Foreskin melanocyte (primary cell): ENCODE measurements at places on chromosomes 5 and 9.

- DNase-seq = no peak
Measured at GRCh38 chr5:147920420-147921030, 14.2 kb upstream of the C5orf46 start.

DNA sequence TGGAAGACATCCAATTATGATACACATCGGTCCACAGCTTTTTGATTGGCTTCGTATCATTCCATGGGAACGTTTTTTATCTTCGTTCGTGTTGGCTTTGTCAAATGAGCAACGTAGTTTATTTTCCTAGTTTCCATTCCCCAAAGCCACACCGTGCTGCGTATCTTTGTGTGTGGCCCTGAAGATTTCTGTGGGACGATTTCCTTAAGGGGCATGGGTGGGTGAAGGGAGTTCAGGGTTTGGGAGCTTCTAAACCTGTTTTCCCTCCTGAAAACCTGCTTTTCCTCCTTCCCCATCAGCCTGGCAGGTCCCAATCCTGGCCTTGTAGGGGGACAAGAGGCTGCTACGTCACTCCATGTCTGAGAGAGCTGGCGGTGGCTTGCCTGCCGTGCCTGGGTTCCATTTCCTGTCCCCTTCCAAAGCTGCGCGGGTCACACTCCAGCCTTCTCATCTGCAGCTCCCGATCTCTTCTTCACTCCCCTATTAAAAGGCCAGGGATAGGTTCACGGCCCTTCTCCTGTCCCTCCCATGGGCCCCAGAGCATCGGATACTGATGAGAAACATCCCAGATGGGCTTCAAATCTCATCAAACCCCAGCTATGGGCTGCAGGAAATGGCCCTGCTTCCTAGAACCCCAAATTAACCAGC lies 23.5 kb upstream of the ASS1 start:
- no peak for DNase-seq

GRCh38 chr5:14628346-14628745 lies 36.2 kb upstream of the OTULIN start:
- peak; percentile 20 for DNase-seq

- DNase-seq = no peak
Measured at GRCh38 chr5:115297031-115297430, 577 bp upstream of the CCDC112 start.

DNA sequence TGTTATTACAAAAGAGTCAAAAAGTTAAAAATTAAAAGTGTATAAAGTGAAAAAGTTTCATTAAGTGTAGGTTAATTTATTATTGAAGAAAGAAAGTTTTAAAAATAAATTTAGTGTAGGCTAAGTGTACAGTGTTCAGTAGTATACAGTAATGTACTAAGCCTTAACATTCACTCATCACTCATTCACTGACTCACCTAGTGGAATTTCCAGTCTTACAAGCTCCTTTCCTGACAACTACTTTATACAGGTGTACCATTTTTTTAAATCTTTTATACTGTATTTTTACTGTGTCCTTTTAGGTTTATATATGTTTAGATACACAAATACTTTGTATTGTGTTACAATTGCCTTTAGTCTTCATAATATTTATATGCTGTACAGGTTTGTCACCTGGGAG lies 530.2 kb upstream of the FAM174A start:
- DNase-seq = no peak

DNA sequence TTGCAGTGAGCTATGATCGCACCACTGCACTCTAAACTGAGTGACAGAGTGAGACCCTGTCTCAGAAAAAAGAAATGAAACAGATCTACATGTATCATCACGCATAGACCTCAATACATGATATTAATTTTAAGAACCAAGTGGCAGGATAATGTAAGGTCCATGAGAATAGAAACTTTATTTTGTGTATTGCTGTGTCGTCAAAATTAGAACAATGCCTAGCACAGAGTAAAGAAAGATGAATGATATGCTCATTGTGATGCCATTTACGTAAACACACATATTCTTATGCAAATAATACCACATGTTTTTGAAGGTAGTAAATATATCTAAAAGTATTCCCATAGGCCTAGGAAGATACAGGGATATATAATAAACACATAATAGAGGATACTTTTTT lies 3.6 kb upstream of the UIMC1 start:
- DNase-seq = no peak

- DNase-seq = no peak
Measured at GRCh38 chr5:22053195-22053594, 799.9 kb downstream of the CDH12 start.

DNA sequence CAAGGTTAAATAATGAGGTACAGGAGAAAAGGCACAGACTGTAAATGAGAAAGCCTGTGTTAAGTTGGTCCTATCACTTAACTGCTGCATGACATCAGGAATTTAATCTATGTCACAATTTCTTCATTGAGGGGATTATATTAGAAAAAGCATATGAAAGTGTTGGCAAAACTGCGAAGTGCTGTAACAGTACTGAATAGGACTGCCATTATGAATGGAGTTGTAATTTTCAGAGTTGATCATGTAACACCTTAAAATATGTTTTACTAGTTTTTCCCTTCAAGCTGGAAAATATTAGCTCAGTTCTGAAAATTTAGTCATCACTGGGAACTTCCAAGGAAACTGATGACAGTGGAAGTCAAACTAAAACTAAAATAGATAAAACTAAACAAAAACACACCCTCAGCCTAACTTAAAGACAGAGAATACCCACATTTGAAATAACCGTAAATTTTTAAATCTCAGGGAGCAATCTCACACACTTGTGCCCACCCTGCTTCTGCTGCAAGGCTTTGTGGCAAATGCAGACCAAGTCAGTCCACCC lies 45.1 kb downstream of the ERMP1 start:
- DNase-seq = no peak

DNA sequence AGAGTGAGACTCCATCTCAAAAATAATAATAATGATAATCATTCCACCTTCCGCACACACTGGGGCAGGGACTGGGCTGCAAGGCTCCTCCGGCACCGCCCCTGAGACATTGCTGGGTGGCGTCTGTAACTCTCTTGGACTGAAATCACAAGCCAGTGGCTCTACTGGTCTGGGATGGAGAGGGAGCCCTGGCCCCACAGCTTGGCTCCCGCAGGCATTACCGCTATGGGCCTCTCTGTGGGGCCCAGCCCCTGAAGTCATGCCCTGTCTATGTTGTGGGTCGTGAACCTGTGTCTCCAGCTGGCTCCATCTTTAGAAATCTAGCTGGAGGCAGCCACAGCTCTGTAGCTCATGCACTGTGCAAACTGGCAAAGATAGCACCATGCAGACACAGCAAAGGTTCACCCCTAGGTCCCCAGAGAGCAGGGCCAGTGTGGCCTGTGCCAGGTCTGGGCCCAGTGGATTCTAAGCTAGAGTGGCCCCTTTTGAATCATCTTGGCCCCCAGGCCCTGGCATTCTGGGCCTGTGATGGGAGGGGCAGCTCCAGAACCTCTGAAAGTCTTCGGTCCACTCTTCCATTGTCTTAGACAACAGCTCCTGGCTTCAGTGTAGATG lies 36.1 kb upstream of the COL5A1 start:
- no peak for DNase-seq

DNA sequence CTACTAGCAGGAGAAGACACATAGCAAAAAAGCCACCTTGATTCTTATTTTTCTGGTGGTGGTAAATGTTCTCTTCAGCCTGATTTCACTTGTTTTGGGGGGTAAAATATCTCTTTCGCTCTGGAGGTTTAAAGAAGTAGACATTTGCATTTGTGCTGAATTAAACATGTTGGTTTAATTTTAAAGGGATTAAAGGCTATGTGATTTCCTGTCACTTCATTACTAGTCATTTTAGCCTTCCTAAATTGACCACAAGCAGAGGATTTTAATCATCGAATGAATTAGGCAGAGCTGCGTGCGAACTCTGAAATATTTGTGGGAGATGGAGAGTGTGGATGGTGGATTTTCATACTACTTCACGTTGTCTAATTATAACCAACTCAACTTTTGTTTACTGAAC lies 4.8 kb downstream of the RASGRF2 start:
- DNase-seq = no peak

- DNase-seq = no peak
Measured at GRCh38 chr9:4620881-4621555, 41.1 kb upstream of the PLPP6 start.

DNA sequence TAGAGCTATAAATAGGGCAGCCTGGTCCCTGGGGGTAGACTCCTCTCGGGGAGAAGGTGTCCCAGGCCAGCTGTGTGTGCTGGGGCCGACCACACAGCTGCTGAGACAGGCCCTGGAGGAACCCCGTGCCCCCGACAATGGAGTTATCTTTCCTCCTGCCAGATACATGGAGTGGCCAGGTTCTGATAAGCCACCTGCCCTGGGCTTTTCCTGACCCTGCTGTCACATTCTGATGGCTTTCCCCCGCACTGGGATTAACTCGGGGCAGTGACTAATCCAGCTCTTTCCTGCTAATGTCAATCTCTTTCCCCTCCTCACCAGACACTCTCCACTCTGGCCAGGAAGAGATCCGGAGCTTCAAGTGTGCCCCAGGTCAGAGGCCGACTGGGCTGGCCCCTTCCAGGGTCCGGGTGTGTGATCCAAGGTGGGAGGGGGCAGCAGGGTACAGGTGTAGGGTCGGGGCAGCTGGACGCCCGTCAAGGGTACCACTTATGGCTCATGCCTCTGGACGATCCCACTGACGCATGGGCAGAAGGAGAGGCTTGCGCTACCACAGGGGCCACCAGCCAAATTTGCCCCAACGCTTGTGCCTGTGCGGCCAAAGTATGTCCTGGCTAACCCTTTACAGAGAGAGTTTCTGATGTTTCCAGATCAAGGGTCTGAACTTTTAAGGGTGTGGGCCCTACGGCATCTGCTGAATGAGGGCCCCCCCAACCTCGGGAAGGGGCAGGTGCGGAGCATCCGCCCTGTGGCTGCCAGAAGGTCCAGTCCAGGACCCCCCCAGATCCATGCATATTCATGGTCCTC lies 20.6 kb upstream of the COL5A1 start:
- DNase-seq = no peak

GRCh38 chr5:112012104-112012503 lies 255.1 kb upstream of the NREP start:
- peak; percentile 51 for DNase-seq
